Activated CD4-positive, alpha-beta T cell treated with anti-CD3 and anti-CD28 coated beads for 1 hour (primary cell): ENCODE measurements at places on chromosomes 3 and 15.

DNA sequence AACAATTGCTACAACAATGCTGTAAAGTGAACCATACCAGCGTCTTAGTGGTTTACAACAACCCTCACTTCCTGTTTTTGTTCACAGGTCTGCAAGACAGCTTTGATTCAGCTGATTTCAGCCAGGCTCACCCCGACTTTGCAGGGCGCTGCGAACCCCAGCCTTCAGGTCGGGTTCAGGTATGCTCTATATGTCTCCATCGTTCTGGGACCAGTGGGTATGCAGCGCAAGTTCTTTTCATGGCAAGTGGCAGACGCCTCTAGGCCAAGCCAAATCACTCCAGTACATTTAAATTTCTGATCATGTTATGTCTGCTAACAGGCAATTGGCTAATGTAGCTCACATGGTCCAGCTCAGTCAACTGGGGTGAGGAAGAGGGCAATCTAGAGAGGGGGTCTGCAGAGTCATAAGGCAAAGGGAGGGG, 52.4 kb upstream of the RGMA start:
- no peak for DNase-seq

GRCh38 chr3:13136426-13136825, 63.2 kb upstream of the IQSEC1 start:
- DNase-seq, result no peak

GRCh38 chr15:42903388-42904324, 16.9 kb downstream of the TTBK2 start:
- DNase-seq, result no peak

- no peak for DNase-seq
Observed at GRCh38 chr3:18111796-18112232, 313.3 kb downstream of the SATB1 start.

GRCh38 chr3:150739200-150739863, 23.6 kb downstream of the SIAH2 start:
- no peak for DNase-seq

DNA sequence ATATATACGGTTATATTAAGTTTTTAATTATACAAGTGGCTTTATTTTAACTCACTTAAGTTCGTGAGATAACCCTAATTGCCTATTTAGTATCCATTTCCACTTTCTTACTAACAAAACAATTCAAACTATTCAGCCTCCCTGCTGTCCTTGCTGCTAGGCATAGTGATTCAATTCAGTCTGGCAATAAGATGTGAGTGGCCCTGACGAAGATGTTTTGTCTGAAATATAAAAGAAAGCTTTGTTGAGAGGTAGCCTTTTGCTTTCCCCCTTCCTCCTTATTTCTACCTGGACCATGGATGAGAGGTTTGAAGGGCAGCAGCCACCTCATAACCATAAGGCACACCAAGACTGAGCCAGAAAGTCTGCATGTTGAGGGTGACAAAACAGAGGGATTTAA, 89.3 kb upstream of the TRIM42 start:
- DNase-seq, result no peak

- no peak for DNase-seq
Observed at GRCh38 chr3:8369638-8370037, 132.0 kb upstream of the LMCD1 start.

- no peak for DNase-seq
Observed at GRCh38 chr15:31212326-31213080, 111.0 kb upstream of the TRPM1 start.

DNA sequence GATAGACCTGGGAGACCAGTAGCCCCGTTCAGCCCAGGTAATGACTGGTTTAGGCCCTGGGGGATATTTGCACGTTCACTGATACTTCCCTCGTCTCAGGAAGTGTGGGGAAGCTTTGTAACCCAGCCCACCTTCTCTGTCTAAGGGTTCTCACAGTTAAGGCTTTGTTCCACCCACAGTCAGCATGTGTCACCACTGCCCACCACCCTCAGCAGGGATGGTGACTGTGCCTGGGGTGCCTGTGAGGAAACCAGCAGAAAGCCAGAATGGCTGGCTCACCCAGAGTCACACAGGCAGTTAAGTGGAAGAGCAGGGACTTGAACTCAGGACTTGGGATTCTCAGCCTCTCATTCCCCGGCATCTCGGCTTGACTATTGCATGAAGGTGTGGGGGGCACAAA, 5.2 kb downstream of the KBTBD13 start:
- DNase-seq, result no peak

GRCh38 chr3:155418407-155418806, 124.9 kb upstream of the STRIT1 start:
- DNase-seq, result no peak

DNA sequence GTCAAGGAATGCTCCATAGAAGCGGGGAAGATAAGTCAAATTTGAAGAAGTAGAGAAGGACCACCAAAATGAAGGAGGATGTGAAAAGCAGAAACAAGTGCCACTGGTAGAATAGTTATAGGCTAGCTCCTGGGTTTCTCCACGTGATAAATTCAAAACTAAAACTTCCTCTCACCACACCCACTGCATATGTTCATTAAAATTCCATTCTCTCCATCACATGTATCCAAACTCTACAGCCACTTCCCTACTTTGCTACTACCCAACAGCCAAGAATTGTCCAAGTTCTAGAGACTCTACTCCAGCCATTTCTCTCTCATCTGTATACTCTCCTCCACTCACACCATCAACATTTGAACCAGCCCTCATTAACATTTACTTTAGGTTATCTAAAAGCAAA, 60.5 kb downstream of the COL8A1 start:
- no peak for DNase-seq

DNA sequence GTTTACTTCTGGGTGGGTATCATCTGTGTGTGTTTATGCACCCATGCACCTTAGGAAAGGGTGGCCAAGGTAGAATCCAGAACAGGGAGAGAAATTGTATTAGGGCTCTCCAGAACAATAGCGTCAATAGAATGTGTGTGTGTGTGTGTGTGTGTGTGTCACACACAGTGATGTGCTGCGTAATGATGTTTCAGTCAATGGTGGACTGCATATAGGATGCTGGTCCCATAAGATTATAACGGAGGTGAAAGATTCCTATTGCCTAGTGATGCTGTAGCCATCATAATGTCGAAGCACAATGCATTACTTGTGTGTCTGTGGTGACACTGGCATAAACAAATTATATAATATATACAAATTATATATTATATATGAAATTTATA, 69.3 kb upstream of the PRR23C start:
- no peak for DNase-seq

GRCh38 chr15:74350295-74351275, 16.9 kb downstream of the CYP11A1 start:
- no peak for DNase-seq

GRCh38 chr15:72285927-72286516, 13.7 kb upstream of the PARP6 start:
- peak; percentile 34 for DNase-seq

DNA sequence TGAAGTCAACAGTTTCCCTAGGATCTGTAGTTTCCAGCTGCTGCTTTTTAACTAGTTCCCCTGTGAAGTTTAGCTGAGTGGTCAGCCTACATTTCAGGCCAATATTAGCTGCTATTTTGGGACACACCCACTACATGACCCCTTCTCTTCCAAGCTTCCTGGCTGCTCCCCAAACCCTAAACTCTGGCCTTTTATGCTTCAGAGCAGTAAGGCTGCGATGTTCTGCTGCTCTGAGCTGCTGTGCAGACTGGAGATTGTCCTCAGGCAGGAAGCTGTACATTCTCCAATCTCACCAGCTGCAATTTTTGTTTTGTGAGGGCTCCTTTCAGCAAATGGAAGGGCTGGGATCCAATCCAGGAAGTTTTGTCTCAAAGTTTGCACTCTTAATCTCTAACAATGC, 48.0 kb upstream of the WDR72 start:
- no peak for DNase-seq

DNA sequence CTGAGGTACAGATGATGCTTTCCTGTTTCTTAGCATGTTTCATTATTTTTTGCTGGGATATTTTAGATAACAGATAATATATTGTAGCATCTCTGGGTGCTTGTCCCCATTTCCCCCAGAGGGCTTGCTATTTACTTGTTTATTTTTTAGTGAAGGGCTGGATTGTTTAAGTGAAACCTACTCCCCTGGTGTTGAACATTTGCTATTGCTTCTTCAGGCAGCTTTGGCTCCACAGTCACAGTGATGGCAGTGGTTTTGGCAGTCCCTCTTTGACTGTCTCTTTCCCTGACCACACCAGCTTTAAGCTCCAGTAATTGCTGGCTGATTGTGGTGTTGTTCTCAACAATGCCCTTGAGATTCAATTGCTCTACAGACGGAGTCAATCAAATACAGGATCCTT, 128.9 kb downstream of the KLF13 start:
- DNase-seq, result no peak
